ENCODE measurements at places on chromosomes 3 and 15. TPM values are rescaled to one million over a fixed set of nuclear protein-coding genes. Genes with fewer than 3 reads are reported as not detected.

- no peak for DNase-seq
Measured at GRCh38 chr3:28646435-28646834, 297.8 kb upstream of the AZI2 start.

The ACAN gene
- total RNA-seq = under 0.01 TPM

GRCh38 chr15:100172356-100173024, 169.3 kb downstream of the ADAMTS17 start:
- no peak for DNase-seq

GRCh38 chr3:187208159-187208558, 10.9 kb downstream of the RTP1 start:
- DNase-seq = no peak

DNA sequence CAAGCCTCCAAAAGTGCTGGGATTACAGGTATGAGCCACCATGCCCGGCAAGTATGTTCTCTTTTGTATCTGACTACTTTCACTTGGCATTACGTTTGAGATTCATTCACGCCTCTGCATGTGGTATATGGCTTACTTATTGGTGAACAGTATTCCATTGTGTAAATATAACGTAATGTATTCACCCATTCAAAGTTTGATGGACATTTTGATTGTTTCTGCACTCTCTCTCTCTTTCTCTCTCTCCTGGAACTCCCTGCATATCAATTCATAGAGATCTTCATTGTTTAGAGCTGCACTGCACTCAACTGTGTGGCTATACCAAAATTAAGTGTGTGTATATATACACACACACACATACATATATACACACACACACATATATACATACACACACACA, 30.4 kb downstream of the SPPL2A start:
- DNase-seq = no peak

The USP3 gene
- 55.5 TPM for total RNA-seq

The PLA2G4E gene
- total RNA-seq = not detected

- no peak for DNase-seq
Measured at GRCh38 chr3:189455641-189456417, 175.4 kb upstream of the TP63 start.

GRCh38 chr3:150251187-150252062, 156.7 kb upstream of the TSC22D2 start:
- peak; percentile 90 for DNase-seq

DNA sequence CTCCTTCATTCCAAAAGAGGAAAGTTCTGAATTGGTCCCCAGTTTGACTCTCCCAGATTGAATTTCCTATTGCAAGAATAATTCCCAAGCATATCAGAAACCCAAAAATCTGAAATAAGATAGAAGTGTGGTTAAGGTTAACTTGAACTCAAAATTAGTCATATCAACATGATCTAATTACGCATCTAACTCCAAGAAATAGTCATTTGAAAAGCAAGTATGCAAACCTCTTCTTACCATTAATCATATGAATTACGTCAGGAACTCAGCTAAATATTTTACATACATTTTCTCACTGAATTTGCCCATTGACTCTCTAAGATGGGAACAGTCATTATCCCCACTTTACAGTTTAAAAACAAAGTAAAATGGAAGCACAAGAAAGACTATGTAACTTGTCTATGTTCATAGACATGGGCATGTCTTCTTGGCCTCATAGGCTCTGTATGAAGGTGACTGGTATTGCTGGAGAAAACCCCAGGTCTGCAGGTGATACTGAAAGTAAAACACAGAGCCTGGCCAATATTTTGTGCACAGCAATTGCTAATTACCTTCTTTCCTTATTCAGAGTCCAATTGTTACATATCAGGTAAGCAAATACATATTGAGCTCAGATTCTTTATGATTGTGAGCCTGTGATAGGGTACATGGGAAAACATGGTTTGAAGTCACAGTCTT, 139.2 kb downstream of the ATP8B4 start:
- DNase-seq = no peak

The FILIP1L gene
- total RNA-seq = 71.4 TPM
